Suppressor macrophage treated with lipopolysaccharide for 1 hour (primary cell): ENCODE measurements at places on chromosomes 1 and 21.

GRCh38 chr1:37404711-37405110 is 69.7 kb upstream of the ZC3H12A start:
- no peak for DNase-seq

DNA sequence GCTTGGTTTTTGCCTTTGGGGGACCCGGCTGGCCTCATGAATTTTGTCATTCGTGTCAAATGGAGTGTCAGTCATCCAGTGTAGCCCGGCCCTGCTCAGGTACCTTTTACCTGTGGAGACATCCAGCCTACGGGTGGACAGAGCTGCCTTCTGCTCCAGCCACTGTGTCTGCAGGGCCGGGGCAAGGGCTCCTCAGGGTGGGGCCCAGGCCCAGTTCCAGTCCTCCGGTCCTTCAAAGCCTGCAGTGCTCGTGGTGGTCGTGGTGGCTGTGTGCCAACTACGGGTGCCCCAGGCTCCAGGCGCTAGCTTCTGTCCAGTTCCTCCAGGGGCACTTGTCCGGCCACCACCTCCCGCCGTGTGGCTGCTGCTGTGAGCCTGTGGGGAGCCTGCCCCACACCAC is 54.8 kb downstream of the TRIM11 start:
- no peak for DNase-seq

GRCh38 chr1:108851567-108851966 is 5.3 kb downstream of the AKNAD1 start:
- DNase-seq: no peak

GRCh38 chr1:167462341-167462740 is 56.0 kb downstream of the CD247 start:
- DNase-seq: no peak

- no peak for DNase-seq
These were observed 83.8 kb downstream of the CAPZB start for GRCh38 chr1:19401535-19401889.

DNA sequence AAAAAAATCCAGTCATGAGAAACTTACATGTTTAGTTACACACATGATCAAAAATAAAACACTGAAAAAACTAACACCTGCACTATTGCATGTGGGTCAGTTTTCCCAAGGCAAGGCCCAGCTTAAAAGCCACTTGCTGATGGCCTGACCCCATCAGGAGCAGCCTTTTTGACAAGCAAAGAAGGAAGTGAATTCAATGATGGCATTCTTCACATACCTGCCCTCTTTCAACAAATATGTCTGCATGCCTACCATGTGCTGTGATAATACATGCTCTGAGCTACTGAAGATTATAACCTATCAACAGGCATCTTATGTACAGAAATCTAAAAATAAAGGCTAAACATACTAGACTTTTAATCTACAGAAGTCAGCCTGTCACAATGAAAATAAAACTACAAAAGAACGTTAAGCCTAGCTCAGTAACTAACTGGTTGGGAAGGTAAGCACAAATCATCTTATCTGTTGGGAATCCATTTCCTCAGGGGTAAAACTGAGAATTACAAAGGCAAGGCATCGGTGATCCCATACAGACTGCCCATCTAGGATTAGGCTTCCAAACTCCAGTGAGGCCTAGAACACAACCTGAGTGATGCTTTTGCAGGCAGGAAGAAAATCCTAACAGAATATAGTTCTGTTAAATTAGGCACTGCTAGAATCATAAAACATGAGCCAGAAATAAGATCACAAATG is 14.5 kb downstream of the SORT1 start:
- no peak for DNase-seq

- no peak for DNase-seq
These were observed 26.7 kb downstream of the PIGM start for GRCh38 chr1:160005070-160005469.

GRCh38 chr1:205248793-205249601 is 21.3 kb downstream of the TMCC2 start:
- no peak for DNase-seq

- no peak for DNase-seq
These were observed 26.4 kb downstream of the GIPC2 start for GRCh38 chr1:78072216-78072615.

DNA sequence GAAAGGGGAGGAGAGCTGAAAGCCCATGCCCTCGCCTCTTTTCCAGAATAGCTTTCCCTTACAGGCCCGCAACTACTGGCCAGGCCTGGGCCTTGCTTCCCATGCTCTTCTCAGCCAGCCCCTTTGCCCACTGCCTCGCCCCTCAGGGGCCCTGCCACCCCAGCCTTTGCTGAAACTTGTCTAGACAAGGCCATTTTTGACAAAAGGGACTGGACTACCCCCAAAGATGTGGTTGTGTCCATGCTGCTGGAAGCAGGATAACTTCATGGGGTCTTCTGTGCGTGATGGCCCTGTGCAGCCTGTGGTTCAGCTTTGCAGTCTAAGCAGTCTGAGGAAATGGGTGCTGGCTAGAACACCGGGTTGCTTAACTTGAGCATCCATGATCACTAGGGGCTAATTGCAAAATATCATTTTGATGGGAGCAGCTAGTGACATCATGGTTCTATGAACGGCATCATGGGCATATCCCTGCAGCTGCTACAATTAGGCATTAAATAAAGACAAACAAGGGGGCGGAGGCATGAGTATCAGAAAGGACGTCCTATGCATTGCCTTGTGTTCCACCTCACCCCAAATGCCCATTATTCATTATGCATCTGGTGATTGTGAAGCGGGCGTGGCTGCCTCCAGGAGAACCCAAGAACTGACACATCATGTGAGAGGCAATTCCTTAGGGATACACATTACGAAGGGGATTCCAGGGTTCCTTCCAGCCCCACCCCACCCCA is 36.8 kb downstream of the NTPCR start:
- DNase-seq: no peak

- DNase-seq: no peak
These were observed 1.1 kb upstream of the KNCN start for GRCh38 chr1:46552357-46553237.

GRCh38 chr1:29195881-29196291 is 14.2 kb upstream of the SRSF4 start:
- no peak for DNase-seq

DNA sequence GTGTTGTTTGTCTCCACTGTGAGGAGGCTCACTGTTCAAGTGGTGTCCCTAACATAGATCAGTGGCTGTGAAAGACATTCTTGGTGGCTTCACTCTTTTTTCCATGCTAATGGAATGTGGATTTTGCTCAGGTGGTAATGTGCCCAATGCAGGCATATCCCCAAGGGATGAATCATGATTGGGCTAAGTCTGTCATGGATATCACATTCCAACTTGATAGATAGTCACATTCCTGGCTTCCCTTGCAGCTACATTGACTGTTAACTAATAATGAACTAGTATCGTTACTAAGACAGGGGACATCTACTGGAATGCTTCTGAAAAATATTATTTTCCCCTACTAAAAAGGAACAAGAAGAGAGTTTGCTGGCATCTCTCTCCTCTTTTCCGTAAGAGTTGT is 86.3 kb upstream of the SOD1 start:
- DNase-seq: no peak

DNA sequence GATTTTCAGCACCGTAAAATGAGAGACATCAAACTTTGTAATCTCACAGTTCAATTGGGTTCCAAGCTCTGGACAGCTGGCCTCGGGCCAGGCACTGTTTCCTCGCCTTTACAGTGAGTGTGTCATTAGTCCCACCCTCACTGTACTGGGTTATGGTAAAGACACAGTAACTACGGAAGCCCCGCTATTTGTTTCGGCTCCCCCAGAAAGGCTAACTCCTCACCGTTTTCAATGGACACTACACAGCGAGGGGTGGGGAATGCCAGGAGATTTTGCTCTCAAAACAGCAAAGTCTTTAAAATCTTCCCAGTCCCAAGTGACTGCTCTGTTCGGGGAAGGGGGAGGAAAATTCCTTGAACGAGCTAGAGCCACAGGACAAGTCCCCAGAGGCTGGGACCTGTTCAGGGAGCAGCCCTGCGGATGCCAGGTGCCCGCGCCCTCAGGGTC is 757 bp upstream of the SPSB1 start:
- DNase-seq: peak; percentile 67

- no peak for DNase-seq
These were observed 226.0 kb upstream of the KAZN start for GRCh38 chr1:14372526-14372925.

- DNase-seq: no peak
These were observed 83.4 kb upstream of the PLPPR4 start for GRCh38 chr1:99180915-99181314.

DNA sequence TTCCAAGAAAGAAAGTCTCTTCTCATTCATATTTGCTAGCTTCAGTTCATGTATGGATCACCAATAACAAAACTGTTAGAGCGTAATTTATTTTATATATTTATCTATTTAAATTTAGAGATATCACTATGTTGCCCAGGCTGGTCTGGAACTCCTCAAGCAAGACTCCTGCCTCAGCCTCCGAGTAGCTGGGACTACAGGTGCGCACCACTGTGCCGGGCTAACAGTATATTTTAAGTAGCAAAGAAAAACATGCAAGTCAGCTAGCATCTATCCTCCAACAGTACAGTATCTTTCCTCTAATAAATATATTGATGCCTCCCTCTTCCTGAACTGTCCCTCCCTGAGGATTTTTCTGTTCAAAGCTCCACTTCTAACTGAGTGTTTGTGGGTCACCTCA is 21.5 kb downstream of the INPP5B start:
- DNase-seq: no peak

GRCh38 chr1:229031481-229032341 is 239.2 kb upstream of the RAB4A start:
- DNase-seq: no peak

GRCh38 chr1:220631238-220631815 is 58.8 kb upstream of the C1orf115 start:
- DNase-seq: no peak

DNA sequence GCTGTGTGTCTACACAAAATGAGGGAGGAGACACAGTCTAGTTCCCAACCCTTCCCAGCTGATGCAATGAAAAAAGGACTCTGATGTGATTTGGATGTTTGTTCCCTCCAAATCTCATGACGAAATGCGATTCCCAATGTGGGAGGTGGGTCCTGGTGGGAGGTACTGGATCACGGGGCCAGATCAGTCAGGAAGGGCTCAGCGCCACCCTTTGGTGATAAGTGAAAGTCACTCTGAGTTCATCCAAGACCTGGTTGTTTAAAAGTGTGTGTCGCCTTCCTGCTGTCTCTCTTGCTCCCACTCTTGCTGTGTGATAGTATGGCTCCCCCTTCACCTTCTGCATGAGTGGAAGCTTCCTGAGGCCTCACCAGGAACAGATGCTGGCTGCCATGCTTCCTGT is 63.2 kb downstream of the GNG4 start:
- no peak for DNase-seq

- no peak for DNase-seq
These were observed 3.8 kb upstream of the CDC20 start for GRCh38 chr1:43354936-43355335.

GRCh38 chr21:34962586-34963222 is 86.4 kb downstream of the RUNX1 start:
- DNase-seq: peak; percentile 51

DNA sequence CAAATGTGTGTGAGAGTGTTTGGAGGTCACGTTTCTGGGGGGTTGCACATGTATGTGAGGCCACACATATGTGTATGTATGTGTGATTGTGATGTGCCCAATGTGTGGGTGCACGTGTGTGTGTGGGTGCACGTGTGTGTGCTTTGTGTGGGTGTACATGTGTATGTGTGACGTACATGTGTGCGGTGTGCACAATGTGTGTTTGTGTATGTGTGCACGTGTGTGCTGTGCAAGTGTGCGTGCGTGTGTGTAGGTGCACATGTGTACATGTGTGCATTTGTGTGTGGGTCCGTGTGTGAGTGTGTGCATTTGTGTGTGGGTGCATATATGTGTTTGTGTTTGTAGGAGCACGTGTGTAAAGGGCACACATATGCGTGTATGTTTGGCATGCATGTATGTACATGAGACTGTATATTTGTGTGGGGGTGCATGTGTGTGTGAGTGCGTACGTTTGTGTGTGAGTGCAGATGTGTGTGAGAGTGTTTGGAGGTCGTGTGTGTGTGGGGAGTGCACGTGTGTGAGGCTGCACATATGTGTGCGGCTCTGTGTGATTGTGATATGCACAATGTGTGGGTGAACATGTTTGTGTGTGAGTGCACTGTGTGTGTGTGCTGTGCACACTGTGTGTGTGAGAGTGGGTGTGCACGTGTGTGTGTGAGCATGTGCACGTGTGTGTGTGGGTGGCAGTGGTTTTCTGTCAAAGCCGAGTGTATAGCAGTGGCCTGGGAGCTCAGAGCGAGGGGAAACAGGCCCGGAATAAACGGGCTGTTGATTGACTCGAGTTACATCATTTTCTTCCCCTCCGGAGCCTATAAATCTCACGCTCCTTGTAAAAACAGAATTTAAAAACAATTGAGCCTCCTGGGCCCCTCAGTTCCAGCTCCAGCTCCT is 132.7 kb upstream of the ARHGEF16 start:
- DNase-seq: no peak

DNA sequence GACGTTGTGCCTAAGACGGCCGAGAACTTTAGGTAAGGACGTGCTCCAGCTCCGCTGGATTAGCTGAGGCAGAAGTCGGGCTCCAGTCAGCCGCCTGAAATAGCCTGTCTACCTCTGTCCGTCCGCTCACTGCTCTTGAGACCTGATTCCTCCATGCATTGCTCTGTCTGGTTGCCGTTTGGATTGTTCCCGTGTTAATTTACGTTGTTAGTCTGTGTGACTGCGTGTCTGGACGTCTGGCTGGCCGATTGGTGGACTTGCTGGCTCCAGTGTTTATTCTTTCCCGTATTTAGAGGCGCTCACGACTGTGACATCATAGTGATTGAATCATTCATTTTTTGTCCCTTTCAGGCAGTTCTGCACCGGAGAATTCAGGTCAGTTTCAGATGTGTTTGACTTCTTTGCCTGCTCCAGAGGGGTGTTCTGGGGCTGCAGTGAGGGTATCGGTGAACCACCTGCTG is 684 bp downstream of the PPIH start:
- peak; percentile 37 for DNase-seq

DNA sequence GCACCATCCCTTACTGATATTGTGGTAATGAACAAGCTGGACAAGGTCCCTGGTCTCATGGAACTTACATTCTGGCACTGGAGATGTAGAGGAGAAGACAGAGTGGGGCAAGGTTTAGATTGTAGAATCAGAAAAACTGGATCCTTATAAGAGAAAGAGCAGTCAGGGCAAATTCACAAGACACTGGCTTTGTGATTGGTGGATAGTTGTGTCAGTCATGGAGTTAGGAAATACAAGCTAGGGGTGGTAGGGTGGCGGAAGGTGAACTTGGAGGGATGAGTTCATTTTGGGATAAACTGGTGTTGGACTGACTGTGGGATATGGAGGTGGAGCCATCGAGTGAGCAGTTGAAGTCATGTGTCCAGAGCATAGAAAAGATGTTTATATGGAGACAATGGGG is 3.7 kb upstream of the TLR5 start:
- DNase-seq: no peak
